Breast epithelium (tissue), 4 donors: ENCODE measurements at places on chromosomes 5 and 9. TPM values are rescaled to one million over a fixed set of nuclear protein-coding genes. Genes with fewer than 3 reads are reported as not detected.

Gene TAF11L5
- total RNA-seq: not detected

Gene ASPN
- total RNA-seq: 6.2 TPM

DNA sequence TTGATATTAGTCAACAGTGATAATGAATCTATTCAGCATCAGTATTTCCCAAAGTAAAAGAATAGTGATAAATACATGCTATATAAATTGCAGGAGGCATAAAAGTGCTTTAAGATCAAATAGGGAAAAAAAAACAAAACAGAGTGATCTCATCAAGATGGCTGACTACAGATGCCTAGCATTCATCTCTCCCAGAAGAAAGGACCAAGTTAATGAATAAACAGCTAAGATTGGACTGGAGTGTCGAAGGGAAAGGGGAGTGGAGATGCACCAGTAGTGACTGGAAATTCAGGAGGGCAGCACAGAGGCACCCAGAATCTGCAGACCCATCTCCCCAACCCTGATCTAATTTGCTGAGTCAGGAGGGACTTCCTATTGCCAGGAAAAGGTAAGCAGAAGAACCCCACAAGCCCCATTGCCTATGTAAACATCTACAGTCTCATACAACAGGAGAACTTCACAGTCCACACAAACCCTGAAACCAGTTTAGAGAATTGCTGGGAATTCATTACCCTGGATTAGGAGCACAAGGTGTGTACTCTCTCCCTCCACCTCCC is 699.4 kb downstream of the PTPRD start:
- no peaks in the 10 kb centered on the region for H3K36me3 ChIP-seq
- no peaks in the 10 kb centered on the region for H3K4me1 ChIP-seq
- H3K4me3 ChIP-seq: no peak overlapping the region
- no peaks in the 10 kb centered on the region for H3K27me3 ChIP-seq

DNA sequence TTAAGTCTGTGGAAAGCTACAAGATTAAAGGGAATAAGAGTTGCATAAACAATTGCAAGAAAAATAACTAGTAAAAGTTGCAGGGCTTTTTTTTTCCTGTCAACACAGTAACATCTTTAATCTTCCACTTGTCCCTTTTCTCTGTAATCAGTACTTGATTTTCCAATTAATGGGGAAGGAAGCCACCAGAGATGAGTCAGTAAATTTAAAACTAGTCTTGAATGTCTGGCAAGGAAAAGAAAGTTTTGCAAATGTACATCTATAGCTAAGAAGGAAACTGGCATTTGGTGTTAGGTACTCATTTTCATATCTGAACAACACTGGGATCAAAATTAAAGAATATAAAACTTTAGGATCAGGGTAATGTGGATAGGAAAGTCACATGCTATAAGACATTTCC is 17.1 kb downstream of the DAP start:
- no peaks in the 10 kb centered on the region for H3K27me3 ChIP-seq
- H3K27ac ChIP-seq: no peak overlapping the region
- H3K4me1 ChIP-seq: no peaks in the 10 kb centered on the region
- H3K36me3 ChIP-seq: no peaks in the 10 kb centered on the region
- DNase-seq: no peak

DNA sequence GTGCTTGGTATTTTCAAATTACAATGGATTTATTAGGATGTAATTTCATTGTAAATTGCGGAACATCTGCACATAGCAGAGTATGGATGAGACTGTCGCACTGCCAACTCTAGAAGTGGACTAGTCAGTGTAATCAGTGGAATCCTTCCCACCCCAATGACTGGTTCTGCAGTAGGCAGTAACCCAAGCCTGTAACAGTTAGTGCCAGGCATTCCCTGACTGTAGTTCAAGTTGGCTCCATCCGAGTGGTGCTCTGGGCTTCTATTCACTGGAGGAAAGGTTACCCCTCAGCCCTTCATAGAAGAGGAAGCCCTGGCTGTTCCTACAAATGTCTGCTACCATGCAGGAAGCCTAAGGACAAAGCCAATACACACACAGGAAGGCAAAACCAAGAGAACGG is 23.2 kb downstream of the AK3 start:
- H3K36me3 ChIP-seq: peaks cover 10% of the 10 kb centered on the region
- H3K4me3 ChIP-seq: no peak overlapping the region
- no peaks in the 10 kb centered on the region for H3K4me1 ChIP-seq
- H3K27ac ChIP-seq: no peak overlapping the region
- no peak for DNase-seq
- H3K27me3 ChIP-seq: no peaks in the 10 kb centered on the region

DNA sequence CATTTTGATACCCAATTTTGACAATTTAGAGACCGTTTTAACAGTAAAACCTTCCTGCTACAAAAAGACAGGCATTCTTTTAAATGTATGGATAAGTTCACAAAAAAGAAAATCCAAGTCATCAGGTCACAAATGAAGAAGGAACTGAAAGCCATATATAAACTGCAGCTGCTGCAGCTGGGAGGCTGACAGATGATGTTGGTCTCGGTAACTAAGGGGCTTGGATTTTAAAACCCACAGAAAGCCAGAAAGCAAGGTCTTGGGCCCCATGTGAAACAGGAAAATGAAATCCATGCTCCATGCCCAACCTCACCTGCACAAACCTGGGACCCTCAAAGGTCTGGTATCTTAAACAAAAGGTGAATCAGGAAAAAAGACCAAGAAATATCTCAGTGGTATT is 15.7 kb upstream of the C5orf34 start:
- no peak overlapping the region for H3K27ac ChIP-seq
- H3K4me3 ChIP-seq: no peak overlapping the region
- H3K27me3 ChIP-seq: no peaks in the 10 kb centered on the region
- no peak for DNase-seq
- peaks cover 5% of the 10 kb centered on the region for H3K36me3 ChIP-seq

GRCh38 chr5:68708842-68709170 is 385.0 kb upstream of the SLC30A5 start:
- H3K4me1 ChIP-seq: no peaks in the 10 kb centered on the region
- H3K27me3 ChIP-seq: no peaks in the 10 kb centered on the region
- DNase-seq: no peak
- no peak overlapping the region for H3K4me3 ChIP-seq
- no peak overlapping the region for H3K27ac ChIP-seq

DNA sequence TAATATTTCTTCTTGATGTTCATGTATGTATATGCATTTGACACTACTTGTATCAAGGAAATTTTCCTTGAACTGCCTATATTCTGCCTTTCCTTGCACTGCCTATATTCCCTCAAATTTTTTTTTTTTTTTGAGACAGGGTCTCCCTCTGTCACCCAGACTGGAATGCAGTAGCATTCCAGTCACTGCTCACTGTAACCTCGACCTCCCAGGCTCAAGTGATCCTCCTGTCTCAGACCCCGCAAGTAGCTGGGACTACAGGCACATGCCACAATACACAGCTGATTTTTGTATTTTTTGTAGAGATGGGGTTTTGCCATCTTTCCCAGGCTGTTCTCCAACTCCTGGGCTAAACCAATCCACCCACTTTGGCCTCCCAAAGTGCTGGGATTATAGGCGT is 4.1 kb downstream of the HMGCS1 start:
- H3K4me3 ChIP-seq: no peak overlapping the region
- peak overlapping the region; percentile 21 for H3K27ac ChIP-seq
- H3K4me1 ChIP-seq: no peaks in the 10 kb centered on the region
- DNase-seq: no peak
- H3K27me3 ChIP-seq: no peaks in the 10 kb centered on the region

GRCh38 chr9:134066526-134066912 is 1.3 kb downstream of the BRD3 start:
- peaks cover 9% of the 10 kb centered on the region for H3K4me1 ChIP-seq
- no peaks in the 10 kb centered on the region for H3K36me3 ChIP-seq
- no peaks in the 10 kb centered on the region for H3K27me3 ChIP-seq
- H3K27ac ChIP-seq: peak overlapping the region; percentile 99
- no peak for DNase-seq

- H3K27ac ChIP-seq: peak overlapping the region; percentile 78
- H3K4me3 ChIP-seq: no peak overlapping the region
- no peaks in the 10 kb centered on the region for H3K36me3 ChIP-seq
- H3K4me1 ChIP-seq: no peaks in the 10 kb centered on the region
- H3K27me3 ChIP-seq: no peaks in the 10 kb centered on the region
Observed at GRCh38 chr9:92617195-92617813, 52.6 kb downstream of the IPPK start.

DNA sequence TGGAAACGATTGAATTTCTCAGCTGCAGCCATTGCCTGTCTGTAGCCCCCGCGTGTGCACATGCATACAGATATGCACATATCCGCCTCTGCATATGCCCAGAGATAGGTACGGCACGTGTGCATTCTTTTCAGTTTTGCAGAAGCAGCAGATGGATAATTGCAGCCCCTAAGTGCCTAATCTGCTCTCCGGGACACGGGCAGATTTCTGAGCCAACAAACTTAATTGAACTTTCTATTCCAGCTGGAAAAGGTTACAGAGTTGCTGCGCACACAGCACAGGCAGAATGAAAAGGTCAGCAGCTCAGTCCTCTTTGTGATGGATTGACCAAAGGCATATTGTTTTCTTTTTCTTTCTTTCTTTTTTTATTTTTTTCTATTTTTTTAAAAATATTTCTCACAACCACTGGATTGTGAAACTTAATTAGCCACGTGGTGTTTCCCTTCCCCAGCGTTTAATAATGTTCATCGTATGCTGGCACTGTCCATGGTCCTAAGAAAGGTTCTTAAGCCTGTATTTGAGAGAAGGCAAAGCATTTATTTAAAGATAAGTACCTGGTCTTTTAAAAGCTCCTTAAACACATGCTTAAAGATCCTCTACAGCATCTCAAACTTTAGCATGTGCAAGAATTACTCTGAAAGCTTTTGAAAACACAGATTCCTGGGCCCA is 270.2 kb upstream of the BRINP1 start:
- H3K36me3 ChIP-seq: no peaks in the 10 kb centered on the region
- no peaks in the 10 kb centered on the region for H3K4me1 ChIP-seq
- no peak overlapping the region for H3K4me3 ChIP-seq
- no peak overlapping the region for H3K27ac ChIP-seq
- no peaks in the 10 kb centered on the region for H3K27me3 ChIP-seq

DNA sequence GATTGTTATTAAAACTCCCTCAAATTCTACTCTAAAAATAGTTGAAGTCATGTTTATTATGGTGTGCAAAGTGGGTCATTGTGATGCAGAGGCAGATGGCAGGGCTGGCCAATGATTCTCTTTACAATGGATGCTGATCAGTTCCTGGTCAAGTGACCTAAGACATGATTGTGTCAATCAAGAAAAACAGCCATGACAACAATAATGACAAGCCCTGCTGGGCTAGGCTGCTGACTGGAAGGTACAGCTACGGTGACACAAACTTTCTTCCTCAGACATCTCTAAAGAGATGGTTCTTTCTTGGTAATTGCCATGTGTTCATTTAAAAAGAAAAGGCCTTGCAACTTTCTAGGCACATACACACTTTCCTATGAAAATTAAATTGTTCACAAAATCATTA is 3.6 kb downstream of the SLC24A2 start:
- no peak for DNase-seq
- H3K4me1 ChIP-seq: no peaks in the 10 kb centered on the region
- H3K27me3 ChIP-seq: peaks cover 16% of the 10 kb centered on the region
- H3K4me3 ChIP-seq: no peak overlapping the region
- H3K27ac ChIP-seq: no peak overlapping the region

- DNase-seq: peak; percentile 39
- no peak overlapping the region for H3K27ac ChIP-seq
- peaks cover 8% of the 10 kb centered on the region for H3K36me3 ChIP-seq
- no peaks in the 10 kb centered on the region for H3K4me1 ChIP-seq
Observed at GRCh38 chr9:128992995-128993394, 35.1 kb downstream of the SH3GLB2 start.

- no peaks in the 10 kb centered on the region for H3K27me3 ChIP-seq
- DNase-seq: no peak
- H3K4me3 ChIP-seq: no peak overlapping the region
Observed at GRCh38 chr5:149810856-149811255, 80.7 kb downstream of the PPARGC1B start.

- DNase-seq: no peak
- H3K36me3 ChIP-seq: no peaks in the 10 kb centered on the region
- no peaks in the 10 kb centered on the region for H3K27me3 ChIP-seq
- peak overlapping the region; percentile 30 for H3K27ac ChIP-seq
Observed at GRCh38 chr5:38547257-38547656, 9.2 kb downstream of the LIFR start.

DNA sequence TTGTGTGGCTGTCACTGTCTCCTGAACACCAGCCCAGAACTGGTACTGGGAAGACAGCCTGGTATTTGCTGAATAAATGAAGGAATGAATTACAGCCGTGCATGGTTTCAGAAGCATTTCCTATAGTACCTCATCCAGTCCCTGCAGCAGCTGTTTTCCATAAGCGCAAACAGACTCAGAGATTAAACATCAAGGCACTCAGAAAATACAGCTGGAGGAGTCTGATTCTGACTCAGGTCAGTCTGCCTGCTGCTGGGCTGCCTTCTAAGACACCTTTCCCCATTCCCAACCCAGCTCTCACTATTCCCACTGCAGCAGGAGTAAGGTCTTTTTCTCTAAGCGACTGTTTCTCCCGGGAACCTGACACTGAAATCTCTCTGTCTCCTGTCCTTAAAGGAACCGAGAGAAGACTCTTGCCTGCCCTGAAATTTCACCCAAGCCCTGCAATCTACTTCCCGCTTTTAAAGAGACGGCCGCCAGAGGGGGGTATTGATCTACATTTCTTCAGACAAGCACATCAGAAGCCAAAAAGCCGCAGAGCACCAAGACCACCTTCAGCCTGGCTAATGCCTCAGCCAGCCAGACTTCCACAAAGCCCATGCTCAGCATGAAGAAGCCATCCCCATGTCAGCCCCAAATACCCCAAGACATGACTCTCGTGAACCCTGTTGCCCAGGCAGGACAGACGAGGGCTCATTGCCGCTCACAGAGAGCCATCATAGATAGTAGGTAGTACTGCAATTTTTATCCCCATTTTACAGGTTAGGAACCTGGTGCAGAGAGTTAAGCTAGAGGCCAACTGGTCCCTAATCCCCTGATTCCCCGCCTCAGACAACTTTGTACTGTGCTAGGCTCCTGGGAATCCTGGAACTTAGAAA is 5.4 kb upstream of the FOXI1 start:
- no peaks in the 10 kb centered on the region for H3K27me3 ChIP-seq
- DNase-seq: peak; percentile 78
- H3K4me3 ChIP-seq: no peak overlapping the region
- H3K36me3 ChIP-seq: no peaks in the 10 kb centered on the region

DNA sequence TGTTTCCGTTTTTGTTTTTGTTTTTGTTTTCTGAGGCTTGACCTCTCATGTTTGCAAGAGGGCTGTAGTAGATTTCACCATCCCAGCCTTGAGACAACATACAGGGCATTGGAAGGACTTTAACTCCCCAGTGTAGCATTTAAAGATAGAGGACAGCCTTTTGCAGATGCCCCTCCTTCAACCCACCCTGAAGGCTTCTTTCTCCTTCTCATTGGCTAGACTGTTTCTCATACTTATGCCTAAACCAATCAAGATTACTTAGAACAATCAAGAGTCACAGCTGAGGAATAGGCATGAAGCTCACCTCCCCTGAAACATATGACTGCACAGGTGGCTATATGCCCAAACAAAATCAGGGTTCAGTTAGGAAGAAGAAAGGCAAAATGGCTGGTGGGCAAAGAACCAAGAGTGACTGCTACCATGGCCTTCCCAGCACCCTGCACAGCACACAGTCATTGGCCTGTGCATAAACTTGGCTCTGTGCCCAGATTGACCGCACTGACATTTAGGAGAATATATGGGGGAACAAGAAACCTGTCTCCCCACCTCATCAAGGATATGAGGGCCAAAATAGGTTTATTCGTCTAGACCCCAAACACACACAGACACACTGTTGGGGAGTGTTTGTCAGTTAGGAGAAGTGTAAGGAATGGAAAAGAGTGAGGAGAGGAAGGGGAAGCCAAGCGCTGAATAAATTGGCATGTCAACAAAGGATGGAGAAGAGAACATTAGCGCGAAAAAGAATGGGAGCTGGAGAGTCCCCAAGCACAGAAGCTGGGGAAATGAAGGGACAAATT is 137.3 kb upstream of the RANBP3L start:
- no peak overlapping the region for H3K27ac ChIP-seq
- H3K4me3 ChIP-seq: no peak overlapping the region
- no peaks in the 10 kb centered on the region for H3K36me3 ChIP-seq
- no peaks in the 10 kb centered on the region for H3K4me1 ChIP-seq
